Inflammatory macrophage treated with lipopolysaccharide for 1 hour (primary cell): ENCODE measurements at places on chromosomes 1 and 21.

DNA sequence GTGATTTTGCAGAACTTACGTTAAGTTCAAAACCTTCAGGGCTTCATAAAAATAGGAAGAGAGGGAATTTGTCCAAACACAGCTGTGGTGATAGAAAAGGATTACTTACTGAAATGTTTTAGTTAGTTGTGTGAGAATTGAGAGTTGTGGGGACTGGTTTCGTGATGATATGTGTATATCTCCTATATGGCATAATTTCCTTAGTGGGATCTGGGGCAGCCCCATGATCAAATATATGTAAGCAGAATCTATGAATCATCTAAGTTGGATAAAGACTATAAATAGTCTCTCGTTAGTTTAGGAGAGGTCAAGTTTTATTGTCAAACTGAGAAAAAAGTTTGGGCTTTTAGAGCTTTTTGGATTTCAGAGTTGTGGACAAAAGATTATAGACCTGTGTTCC lies 14.9 kb downstream of the MTR start:
- no peak for DNase-seq

DNA sequence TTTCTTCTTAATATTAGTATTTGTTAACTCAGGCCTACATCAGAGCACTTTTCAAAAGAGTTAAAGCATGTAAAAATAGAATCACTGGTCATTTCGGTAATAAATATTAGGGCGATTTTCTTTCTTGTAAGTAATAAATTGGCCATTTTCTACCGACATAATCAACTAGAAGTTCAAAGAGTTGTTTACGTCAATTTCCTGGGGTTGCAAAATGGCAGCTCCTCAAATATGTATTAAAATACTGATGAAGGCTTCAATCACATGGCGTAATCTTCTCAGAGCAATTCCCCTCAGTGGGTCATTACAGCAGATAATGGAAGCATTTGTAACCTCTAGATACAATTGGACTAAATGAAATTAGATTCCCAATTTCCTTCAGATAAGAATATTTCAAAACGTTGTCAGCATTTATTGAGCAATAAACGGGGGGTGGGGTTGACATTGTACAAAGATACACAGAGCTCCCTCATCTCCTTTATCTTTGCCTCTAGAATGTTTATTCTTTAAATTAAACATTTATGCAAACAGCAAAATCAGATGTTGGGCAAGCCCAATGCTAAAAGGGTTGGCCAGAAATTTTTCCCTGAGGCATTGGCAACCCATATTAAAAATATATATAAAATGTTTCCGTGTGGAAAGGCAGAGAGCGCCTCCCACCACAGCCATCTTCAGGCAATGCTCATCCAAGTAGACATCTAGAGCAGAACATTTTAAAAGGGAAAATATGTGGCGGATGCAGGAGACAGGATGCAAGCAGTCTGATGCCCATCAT lies 240.6 kb downstream of the NCAM2 start:
- DNase-seq, result no peak

- peak; percentile 98 for DNase-seq
Measured at GRCh38 chr1:44807364-44808062, 362 bp upstream of the DYNLT4 start.

- DNase-seq, result peak; percentile 83
Measured at GRCh38 chr1:181152892-181153633, 64.6 kb downstream of the IER5 start.

DNA sequence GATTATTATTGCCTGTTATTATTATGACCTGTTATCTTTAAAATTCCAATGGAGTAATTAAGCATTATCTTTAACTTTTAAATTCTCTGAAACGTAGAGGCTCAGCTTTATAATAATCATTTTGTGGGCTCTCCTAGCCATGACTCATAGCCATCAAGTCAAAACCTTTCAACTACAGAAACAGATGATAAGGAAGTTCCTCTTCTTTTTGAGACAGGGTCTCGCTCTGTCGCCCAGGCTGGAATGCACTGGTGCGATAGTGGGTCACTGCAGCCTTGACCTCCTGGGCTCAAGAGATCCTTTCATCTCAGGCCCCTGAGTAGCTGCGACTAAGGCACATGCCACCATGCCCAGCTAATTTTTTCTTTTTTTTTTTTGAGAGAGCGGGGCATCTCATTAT lies 43.5 kb downstream of the CHML start:
- no peak for DNase-seq

DNA sequence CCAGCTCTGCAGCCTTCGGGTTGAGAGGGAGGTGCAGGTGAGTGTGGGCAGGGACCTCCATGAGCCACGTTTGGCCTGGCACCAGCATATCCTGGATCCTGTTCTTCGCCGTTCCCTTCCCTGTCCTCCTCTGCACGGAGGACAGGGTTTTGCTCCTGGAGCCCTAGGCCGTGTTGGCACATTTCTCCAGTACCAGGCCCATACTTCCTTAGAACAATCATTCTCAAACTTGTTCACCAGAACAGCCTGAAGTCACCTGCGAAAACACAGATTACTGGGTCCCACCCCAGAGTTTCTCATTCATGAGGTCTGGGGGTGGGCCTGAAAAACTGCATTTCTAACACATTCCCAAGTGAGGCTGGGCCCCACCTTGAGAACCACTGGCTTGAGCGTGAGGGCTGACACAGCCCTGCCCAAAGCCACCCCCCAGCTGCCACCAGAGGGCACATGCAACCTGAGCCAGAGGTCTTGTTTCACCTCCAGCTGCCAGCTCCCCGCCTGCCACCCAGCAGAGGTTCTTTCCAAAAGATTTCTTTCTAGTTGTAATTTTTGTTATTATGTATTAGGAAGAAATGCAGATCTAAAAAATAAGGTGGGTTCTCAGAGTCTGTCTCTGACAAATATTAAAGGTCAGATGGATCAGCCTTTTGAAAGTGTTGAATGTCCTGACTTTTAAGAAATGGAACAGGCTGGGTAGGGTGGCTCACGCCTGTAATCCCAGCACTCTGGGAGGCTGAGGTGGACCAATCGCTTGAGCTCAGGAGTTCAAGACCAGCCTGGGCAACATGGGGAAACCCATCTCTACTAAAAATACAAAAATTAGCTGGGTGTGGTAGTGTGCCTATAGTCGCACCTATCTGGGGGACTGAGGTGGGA lies 39.6 kb upstream of the LDLRAP1 start:
- DNase-seq, result no peak

DNA sequence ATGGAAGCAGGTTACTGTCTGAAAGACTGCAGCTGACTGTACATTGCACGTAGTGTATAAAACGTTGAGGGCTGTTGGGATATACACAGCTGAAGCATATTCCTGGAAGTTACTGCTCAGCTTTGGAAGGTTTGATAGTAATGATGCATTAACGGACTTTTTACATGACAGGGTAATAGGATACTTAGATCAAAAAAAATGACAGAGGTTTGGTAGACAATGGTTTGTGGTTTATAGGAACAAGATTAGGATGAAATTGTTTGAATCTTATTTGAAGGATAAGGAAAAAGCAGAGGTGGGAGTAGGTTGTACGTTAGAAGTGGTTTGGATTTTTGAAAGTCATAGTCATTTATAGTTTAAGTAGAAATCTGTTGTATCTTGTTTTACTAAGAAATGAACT lies 33.0 kb downstream of the ADGRL2 start:
- DNase-seq, result no peak

DNA sequence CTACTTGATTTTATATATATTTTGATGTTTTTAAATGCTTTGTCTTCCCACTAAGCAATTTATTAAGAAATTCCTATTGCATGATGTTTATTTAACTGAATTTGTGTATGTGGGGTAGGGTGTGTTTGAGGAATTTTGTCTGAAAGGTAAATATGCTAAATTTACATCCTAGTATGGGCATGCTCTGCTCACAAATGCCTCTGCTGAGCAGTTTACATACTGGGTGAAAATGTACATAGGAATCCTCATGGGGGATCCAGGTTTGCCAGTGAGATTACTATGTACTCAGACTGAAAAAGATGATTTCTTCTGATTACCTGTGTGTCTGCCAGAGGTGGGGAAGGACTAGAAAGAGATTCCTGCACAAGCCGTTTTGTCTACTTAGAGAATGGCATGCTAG lies 126.6 kb downstream of the DISP1 start:
- no peak for DNase-seq

GRCh38 chr1:45643978-45644377 lies 20.1 kb upstream of the CCDC17 start:
- DNase-seq, result no peak

GRCh38 chr1:210747890-210748289 lies 386.1 kb downstream of the KCNH1 start:
- DNase-seq, result no peak

- DNase-seq, result no peak
Measured at GRCh38 chr1:7278827-7279765, 492.0 kb upstream of the VAMP3 start.

DNA sequence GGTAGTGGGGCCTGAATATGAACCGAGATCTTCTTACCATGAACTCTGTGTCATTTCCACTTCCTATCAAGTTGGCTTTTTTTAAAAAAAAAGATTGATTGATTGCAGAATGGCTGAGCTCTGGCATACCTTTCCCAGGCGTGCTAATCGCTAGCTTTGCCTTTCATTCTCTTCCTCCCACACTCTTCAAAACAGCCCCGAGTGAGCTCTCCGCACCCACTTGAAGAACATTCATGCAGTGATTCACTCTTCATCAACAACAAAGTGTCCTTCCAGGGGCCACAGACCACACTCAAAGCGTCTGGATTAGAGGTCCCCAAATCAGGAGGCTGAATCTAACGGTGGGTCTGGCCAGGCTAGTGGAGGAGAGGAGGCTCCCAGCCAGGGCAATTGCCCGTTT lies 96.3 kb upstream of the GALNT2 start:
- no peak for DNase-seq

DNA sequence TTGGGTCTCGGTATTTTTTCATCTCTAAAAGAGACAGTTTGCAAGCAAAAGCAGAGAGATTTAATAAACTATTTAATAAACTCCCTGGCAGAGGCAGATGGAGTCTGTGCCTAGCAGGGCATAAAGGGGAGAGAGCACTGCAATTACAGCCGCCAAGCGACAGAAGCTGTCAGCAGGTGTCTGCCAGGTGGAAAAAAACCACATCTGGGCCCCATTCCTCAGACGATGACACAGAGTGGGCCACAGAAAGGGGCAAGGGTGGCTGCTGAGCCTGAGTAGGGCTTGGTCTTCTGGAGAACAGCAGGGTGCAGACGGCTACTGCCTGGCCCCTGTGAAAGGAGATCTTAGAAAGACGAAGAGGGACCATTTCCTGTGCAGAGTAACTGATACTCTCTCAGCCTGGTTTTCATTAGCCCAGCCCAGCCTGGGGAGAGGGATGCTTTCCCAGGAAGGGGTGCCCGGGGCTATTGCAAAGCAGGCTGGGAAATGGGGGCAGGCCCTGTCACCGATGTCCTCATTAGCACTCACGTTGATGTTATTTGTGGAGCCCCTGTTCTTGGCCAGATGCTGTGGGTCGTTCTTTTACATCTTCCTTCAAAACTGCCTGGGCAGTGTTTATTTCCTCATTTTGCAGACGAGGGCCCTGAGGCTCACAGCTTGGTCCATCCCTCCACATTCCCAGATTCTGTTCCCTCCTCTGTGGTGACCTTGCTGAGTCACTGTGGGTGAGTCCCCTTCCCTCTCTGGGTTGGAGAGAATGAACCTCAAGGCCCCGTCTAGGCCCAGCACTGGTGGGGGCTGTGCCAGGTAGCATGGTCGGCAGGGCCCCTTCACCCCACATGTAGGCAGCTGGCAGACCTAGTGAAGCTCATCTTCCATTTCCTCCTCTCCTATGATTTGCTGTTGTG lies 472.7 kb downstream of the PTPRU start:
- DNase-seq, result no peak

DNA sequence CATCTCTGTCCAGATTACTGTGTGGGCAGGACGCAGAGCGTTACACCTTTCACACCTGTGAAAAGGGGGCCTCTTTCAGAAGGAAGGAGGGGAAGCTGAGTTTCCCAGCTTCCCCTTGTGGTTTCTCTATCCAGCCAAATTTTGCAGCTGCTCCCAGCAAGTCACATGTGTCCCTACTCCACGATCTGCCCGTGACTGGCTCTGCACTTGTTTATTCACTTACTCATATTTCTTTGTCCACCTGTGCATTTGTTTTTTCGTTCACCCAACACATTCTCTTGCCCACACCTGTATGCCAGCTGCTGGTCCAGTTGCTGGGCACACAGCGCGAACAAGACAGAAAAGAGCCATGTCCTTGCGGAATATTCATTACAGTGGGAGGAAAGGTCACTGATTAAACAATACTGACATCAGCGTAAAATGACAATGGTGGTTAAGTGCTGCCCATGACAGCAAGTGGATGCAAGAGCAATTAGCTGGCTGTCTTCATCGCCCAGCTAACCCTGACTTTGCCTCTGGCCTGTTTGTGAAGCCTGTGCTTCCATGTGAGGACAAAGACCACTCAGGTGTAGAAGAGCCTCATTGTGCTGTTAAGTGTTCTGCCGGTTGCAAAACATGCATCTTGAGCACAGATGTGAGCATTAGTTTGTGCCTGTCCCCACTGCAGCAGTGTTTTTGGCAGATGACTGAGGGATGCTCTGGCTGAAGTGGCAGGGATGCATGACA lies 28.6 kb upstream of the NEK2 start:
- no peak for DNase-seq

DNA sequence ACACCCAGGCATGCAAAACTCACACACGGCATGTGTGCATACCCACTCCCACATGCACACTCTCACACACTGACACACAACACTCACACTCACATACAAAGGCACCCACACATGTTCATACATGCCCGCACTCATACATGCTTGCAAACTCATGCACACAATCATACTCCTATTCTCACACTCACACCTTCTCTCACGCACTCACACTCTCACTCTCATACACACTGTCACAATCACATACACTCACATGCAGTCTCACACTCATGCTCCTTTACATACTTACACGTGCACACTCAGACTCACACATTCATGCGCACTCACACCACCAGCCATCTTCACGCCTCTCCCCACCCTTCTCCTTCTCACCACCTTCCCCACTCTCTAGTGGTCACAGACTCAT lies 3.1 kb downstream of the SLC5A9 start:
- no peak for DNase-seq

DNA sequence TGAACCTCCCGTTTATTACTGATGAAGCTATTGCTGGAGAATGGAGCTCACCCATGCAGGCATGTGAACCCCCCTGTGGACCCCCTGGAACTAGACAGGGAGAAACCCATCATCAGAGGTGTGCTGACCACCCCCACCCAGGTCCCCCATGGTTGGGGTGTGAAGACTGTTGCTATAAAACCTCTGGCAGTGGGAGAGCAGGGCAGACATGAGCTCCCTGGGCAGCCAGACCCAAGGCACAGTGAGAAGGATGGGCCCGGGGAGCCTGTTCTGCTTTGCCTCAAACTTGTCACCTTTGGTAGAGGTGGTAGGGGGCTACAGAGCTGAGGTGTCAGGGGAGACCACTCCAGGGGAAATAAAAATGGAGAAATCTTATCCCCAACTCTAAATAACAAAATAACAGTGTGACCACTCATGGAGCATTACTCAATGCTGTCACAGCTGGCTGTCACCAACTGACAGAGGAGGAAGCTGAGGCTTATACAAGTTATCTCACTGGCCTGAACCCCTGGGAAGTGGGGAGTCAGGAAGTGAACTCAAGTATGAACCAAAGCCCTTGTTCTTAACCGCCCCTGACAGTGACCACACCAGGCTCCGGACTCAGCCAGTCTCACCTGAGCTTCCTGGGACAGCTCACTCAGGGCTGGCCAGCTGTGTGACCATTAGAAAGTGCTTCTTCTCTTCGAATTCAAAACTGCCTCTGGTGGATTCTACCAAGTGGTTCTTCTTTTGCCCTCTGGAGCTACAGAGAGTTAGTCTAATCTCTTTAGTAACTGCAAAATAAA lies 698.8 kb downstream of the MATN1 start:
- DNase-seq, result no peak
